ENCODE measurements at places on chromosomes 1 and 21. TPM values are rescaled to one million over a fixed set of nuclear protein-coding genes. Genes with fewer than 3 reads are reported as not detected.

DNA sequence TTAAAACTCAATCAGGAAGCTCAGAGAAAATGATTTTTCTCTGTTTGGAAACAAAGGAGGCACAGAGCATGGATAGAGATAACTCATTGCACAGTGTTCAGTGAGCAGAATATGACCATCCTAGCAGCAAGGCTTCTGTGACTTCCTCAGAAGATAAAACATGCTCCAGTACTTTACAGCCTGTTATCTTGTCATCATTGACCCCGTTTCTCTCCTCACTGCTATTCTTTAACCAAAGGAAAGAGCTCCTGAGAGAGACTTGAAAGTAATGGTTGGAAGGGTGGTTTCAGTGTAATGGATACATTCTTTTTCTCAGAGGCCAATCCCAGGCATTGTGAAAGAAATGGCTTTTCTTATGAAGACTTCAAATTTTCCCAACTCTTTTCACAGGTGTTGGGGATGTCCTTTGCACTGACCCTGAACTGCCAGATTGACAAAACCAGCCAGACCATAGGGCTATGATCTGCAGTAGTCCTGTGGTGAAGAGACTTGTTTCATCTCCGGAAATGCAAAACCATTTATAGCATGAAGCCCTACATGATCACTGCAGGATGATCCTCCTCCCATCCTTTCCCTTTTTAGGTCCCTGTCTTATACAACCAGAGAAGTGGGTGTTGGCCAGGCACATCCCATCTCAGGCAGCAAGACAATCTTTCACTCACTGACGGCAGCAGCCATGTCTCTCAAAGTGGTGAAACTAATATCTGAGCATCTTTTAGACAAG lies 25.9 kb downstream of the CD53 start:
- no peaks in the 10 kb centered on the region for H3K4me1 ChIP-seq
- no peaks in the 10 kb centered on the region for H3K27me3 ChIP-seq
- DNase-seq = no peak
- H3K36me3 ChIP-seq = no peaks in the 10 kb centered on the region
- no peak overlapping the region for H3K27ac ChIP-seq
- no peak overlapping the region for H3K4me3 ChIP-seq

GRCh38 chr1:11804666-11805421 lies 920 bp downstream of the MTHFR start:
- peaks cover 38% of the 10 kb centered on the region for H3K36me3 ChIP-seq
- peaks cover 82% of the 10 kb centered on the region for H3K4me1 ChIP-seq
- DNase-seq = no peak
- H3K4me3 ChIP-seq = peak overlapping the region; percentile 66

GRCh38 chr1:108188801-108189200 lies 11.3 kb downstream of the SLC25A24 start:
- no peaks in the 10 kb centered on the region for H3K27me3 ChIP-seq
- H3K27ac ChIP-seq = no peak overlapping the region
- H3K4me3 ChIP-seq = no peak overlapping the region
- no peak for DNase-seq
- peaks cover 24% of the 10 kb centered on the region for H3K4me1 ChIP-seq
- peaks cover 43% of the 10 kb centered on the region for H3K36me3 ChIP-seq

DNA sequence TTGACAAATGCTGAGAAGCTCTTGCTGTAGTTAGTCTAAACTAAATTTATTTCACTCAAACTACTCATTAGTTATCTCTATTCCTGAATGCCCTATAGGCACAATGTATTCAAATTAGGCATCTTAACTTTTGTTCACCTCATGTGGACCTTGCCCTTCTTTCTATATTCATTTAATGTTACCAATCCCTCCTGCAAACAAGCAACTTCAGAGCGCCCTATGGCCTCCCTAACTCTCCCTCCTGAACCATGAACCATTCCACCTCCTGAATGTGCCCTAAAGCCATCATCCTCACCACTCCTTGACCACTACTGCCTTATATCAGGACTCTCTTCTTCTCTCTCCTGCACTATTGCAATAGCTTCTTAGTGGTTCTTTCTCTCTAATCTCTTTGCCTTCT lies 34.8 kb upstream of the SAMD13 start:
- no peaks in the 10 kb centered on the region for H3K4me1 ChIP-seq
- H3K27me3 ChIP-seq = no peaks in the 10 kb centered on the region
- no peaks in the 10 kb centered on the region for H3K36me3 ChIP-seq
- DNase-seq = no peak
- no peak overlapping the region for H3K4me3 ChIP-seq

DNA sequence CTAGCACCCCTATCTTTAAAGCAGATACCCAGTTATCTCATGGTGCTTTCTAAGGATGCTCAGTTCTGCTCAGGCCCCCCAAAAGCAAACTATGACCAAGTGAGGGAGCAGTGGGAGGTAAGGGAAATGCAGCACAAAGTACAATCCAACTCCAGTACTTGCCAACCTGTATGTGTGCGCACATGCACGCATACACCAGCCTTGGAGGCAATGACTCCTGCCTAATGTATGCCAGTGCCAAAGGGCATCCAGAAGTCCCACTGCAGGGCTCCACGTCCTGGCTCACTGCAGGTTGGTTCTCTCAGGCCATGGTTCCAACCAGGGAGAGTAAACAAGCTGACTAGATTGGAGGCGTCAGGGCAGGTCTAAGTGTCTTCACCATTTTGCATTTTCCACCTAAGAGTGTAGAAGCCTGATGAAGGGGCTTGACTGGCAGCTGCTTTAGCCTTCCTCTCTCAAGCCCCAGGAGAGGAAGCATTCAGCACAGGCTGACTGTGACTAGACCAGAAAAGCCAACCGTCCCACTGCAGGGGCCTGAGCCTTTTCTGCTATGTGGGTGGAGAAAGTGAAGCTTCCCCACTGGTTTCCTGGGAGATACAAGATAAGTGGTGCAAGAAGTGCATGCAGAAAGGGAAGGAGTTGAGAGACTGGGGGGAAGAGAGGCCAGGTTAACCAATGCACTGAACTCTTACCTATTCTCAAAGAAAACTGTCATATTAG lies 7.7 kb downstream of the AMIGO1 start:
- no peak for DNase-seq
- H3K4me3 ChIP-seq = no peak overlapping the region
- H3K36me3 ChIP-seq = peaks cover 13% of the 10 kb centered on the region
- no peak overlapping the region for H3K27ac ChIP-seq

- H3K27ac ChIP-seq = no peak overlapping the region
- no peak overlapping the region for H3K4me3 ChIP-seq
- DNase-seq = no peak
Measured at GRCh38 chr1:107993920-107994319, 28.9 kb upstream of the VAV3 start.

DNA sequence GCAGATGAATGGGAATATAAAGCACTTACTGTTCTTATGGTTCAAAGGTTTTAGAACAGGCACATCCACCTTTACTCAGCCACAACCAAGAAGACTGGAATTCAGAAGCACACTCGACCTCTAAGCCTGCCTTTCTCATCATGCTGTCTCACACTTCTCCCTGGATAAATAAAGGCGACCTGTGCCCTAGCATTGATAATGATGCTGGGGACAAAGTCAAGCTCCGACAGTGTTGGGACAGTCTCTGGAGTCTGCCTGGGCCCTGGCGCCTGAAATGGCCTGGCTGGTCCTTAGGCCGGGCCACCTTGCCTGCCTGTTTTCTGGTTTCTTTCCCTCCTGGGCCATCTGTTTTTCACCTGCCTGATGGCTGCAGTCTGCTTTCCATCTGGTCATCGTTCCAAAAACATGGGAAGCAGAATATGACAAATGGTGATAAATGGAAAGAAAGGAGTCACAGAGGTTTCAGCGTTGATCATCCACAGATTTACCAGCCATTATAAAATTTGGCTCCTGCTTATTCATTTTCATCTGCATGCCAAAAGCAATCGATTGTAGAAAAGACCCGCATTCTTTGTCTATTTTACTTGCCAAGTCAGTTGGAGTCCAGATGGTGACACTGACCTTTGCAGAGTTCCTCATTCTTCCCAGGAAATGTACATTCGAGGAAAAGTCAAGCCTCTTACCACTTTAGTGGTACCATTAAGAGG lies 91.2 kb upstream of the KCNJ15 start:
- no peak overlapping the region for H3K4me3 ChIP-seq
- H3K27me3 ChIP-seq = no peaks in the 10 kb centered on the region

DNA sequence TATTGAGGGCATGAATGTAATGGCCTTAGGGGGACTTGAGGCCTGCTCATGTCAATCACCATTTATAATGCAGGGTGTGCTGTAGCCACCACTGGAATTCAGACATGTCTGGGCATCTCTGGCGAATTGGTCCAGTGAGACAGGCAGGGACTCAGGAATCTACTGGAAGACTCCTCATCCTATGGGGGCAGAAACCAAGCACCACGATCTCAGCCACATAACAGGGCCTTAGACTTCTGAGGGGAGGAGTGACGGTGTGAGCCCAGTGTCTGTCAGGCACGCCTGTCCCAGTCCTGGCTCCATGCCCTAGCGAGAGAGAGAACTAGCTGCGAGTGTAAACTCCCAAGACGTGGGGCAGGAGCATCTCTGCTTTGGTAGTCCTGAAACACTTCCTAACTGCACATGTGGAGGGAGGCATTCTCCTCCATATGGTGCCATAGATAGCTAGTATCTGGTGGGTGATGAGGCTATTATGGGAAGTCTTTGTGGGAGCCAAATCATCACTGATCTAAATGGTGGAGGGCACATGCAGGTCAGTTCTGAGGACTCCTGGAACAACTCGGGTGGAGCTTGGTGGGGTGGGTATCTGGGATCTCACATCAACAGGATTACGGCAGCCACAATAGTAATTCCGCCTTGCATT lies 29.8 kb upstream of the KIAA0040 start:
- no peaks in the 10 kb centered on the region for H3K36me3 ChIP-seq
- no peak overlapping the region for H3K4me3 ChIP-seq
- H3K4me1 ChIP-seq = peaks cover 26% of the 10 kb centered on the region
- DNase-seq = no peak
- no peaks in the 10 kb centered on the region for H3K27me3 ChIP-seq

GRCh38 chr1:206524739-206525364 lies 17.5 kb downstream of the RASSF5 start:
- no peaks in the 10 kb centered on the region for H3K27me3 ChIP-seq
- peaks cover 4% of the 10 kb centered on the region for H3K4me1 ChIP-seq
- DNase-seq = no peak

GRCh38 chr1:175191659-175192058 lies 917 bp downstream of the KIAA0040 start:
- peak overlapping the region; percentile 95 for H3K27ac ChIP-seq
- H3K4me3 ChIP-seq = peak overlapping the region; percentile 75
- H3K36me3 ChIP-seq = no peaks in the 10 kb centered on the region

ZNF697 gene
- total RNA-seq = 4.4 TPM

S100A1 gene
- total RNA-seq = 1.1 TPM

FLG gene
- not detected for total RNA-seq

ASTN1 gene
- total RNA-seq = not detected

Data from upper lobe of left lung (tissue), 6 donors.